ENCODE measurements at places on chromosomes 16 and 17. TPM values are rescaled to one million over a fixed set of nuclear protein-coding genes. Genes with fewer than 3 reads are reported as not detected.

Gene EVPL
- total RNA-seq = 0.09 TPM

Gene IGFALS
- 0.14 TPM for total RNA-seq

Gene RNF213
- total RNA-seq = 651 TPM

Gene KIF2B
- total RNA-seq = not detected

Gene CA7
- total RNA-seq = not detected

Gene GGNBP2
- total RNA-seq = 173 TPM

Gene MOSMO
- total RNA-seq = 16.3 TPM

Gene HBA1
- 1.1 TPM for total RNA-seq

- peaks cover 2% of the 10 kb centered on the region for H3K36me3 ChIP-seq
- H3K4me1 ChIP-seq = peaks cover 14% of the 10 kb centered on the region
- H3K4me3 ChIP-seq = no peak overlapping the region
- peak overlapping the region; percentile 51 for H3K27ac ChIP-seq
- no peaks in the 10 kb centered on the region for H3K27me3 ChIP-seq
Measured at GRCh38 chr16:88614818-88615580, 23.4 kb upstream of the IL17C start.

GRCh38 chr16:80666378-80667250, 125.8 kb downstream of the DYNLRB2 start:
- peaks cover 10% of the 10 kb centered on the region for H3K36me3 ChIP-seq
- no peaks in the 10 kb centered on the region for H3K27me3 ChIP-seq
- peaks cover 12% of the 10 kb centered on the region for H3K4me1 ChIP-seq
- H3K4me3 ChIP-seq = no peak overlapping the region
- no peak overlapping the region for H3K27ac ChIP-seq

GRCh38 chr16:66858740-66859396, 14.7 kb downstream of the CA7 start:
- no peak for DNase-seq
- no peaks in the 10 kb centered on the region for H3K4me1 ChIP-seq
- no peaks in the 10 kb centered on the region for H3K27me3 ChIP-seq
- H3K4me3 ChIP-seq = no peak overlapping the region
- no peak overlapping the region for H3K27ac ChIP-seq

- peaks cover 15% of the 10 kb centered on the region for H3K36me3 ChIP-seq
- peaks cover 45% of the 10 kb centered on the region for H3K4me1 ChIP-seq
- no peak overlapping the region for H3K27ac ChIP-seq
- DNase-seq = no peak
- H3K27me3 ChIP-seq = no peaks in the 10 kb centered on the region
Measured at GRCh38 chr17:81931557-81932332, 4.2 kb upstream of the MAFG start.

DNA sequence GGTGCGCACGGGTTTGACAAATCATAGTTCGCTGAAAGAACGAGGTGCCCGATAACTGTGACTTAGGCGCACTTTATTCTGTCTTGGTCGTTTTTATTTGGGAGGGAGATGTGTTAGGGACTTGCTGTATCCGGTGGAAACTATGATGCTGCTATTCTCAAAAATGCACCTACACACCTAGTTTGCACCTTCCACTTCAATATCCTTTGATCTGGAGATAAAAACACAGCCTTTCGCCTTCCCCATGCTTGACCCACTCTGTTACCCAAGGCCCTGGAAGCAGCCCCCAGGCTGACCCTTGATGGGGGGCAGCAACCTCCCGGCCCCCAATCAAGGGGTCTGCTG, 15.0 kb upstream of the FOXF1 start:
- H3K27ac ChIP-seq = no peak overlapping the region
- H3K4me3 ChIP-seq = no peak overlapping the region
- H3K4me1 ChIP-seq = no peaks in the 10 kb centered on the region

DNA sequence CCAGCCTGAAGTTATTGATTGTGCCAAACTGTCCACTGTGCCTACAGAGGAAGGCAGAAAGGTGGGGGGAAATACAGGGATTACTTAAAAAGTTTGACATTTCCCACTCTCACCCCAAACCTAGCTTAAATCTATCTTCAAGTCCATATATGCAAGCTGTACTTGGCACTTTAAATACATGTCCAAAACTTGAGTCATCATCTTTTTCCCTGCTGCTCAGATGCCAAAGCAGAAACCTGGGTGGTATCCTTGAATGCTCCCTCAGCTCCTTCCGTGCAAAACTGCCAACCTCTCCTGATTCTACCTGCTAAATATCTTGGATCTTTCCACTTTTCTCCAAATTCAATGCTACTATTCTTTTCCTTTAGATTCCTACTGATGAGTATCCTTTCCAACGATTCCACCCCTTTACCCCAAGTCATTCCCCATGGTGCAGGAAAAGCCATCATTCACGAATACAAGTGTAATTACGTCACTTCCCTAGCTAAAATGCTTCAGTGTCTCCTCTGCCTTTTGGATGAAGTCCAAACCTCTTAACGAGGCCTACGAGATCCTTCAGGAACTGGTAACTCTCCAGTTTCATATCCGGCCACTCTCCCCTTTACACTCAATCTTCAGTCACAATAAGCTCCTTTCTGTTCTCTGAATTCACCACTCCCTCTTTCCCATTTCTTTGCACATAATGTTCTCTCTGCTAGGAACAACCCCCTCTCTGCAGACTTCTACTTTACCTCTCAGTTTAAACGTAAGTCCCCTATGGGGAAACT, 9.3 kb downstream of the BECN1 start:
- no peaks in the 10 kb centered on the region for H3K4me1 ChIP-seq
- DNase-seq = no peak
- no peak overlapping the region for H3K4me3 ChIP-seq
- H3K27ac ChIP-seq = no peak overlapping the region
- H3K27me3 ChIP-seq = no peaks in the 10 kb centered on the region

- H3K27me3 ChIP-seq = no peaks in the 10 kb centered on the region
- DNase-seq = no peak
- H3K36me3 ChIP-seq = no peaks in the 10 kb centered on the region
- peaks cover 10% of the 10 kb centered on the region for H3K4me1 ChIP-seq
Measured at GRCh38 chr17:40014375-40014980, 762 bp upstream of the CSF3 start.

GRCh38 chr16:28931801-28932225, at the start of gene CD19:
CD19 (plus strand) TSS chr16:28931971; CDS start chr16:28932001, 30 bp downstream.
- peak within 1 kb of the TSS; percentile 83 for H3K27ac ChIP-seq
- peaks cover 2% of the 10 kb centered on the region for H3K36me3 ChIP-seq
- H3K27me3 ChIP-seq = no peaks in the 10 kb centered on the region
- peaks cover 25% of the 10 kb centered on the region for H3K4me1 ChIP-seq
- no peak for DNase-seq
- H3K4me3 ChIP-seq = peak within 1 kb of the TSS; percentile 9

GRCh38 chr16:61500851-61501250, 535.4 kb downstream of the CDH8 start:
- H3K4me1 ChIP-seq = no peaks in the 10 kb centered on the region
- no peak for DNase-seq
- no peak overlapping the region for H3K4me3 ChIP-seq
- H3K27me3 ChIP-seq = no peaks in the 10 kb centered on the region
- no peaks in the 10 kb centered on the region for H3K36me3 ChIP-seq

DNA sequence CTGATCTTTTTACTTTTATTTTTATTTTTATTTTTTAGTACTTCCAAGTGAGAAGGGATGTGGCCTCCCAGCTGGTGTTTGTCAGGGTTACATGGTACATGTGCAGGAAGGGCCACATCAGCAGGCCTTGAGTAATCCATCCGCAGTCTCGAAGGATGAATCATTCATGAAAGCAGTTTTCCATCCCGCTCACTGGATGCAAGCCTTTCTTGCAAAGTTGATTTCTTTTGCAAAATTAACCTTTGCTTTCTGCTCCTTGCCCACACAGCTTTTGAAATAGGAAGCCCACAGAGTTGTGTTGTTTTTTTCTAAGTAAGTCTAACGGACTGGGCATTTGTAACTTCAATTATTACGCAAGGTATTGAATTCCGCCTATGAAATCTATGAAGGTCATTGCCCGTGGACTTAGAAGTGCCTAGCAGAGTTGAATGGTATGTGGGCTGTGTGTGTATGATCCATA, 157.4 kb downstream of the PRKCA start:
- no peak overlapping the region for H3K27ac ChIP-seq
- no peak overlapping the region for H3K4me3 ChIP-seq
- peaks cover 60% of the 10 kb centered on the region for H3K4me1 ChIP-seq
- peaks cover 20% of the 10 kb centered on the region for H3K36me3 ChIP-seq

GRCh38 chr17:62193249-62193648, 128.2 kb upstream of the MED13 start:
- H3K36me3 ChIP-seq = no peaks in the 10 kb centered on the region
- no peaks in the 10 kb centered on the region for H3K27me3 ChIP-seq
- no peak overlapping the region for H3K4me3 ChIP-seq
- no peak for DNase-seq
- H3K27ac ChIP-seq = no peak overlapping the region

GRCh38 chr16:25570131-25570530, 121.6 kb upstream of the HS3ST4 start:
- no peaks in the 10 kb centered on the region for H3K4me1 ChIP-seq
- H3K27ac ChIP-seq = no peak overlapping the region
- H3K4me3 ChIP-seq = no peak overlapping the region
- H3K27me3 ChIP-seq = peaks cover 4% of the 10 kb centered on the region

- H3K27ac ChIP-seq = no peak overlapping the region
- H3K4me1 ChIP-seq = peaks cover 49% of the 10 kb centered on the region
- DNase-seq = no peak
Measured at GRCh38 chr17:66637491-66637890, 197.4 kb upstream of the CACNG5 start.

GRCh38 chr17:39834017-39834416, 30.1 kb downstream of the IKZF3 start:
- peaks cover 18% of the 10 kb centered on the region for H3K36me3 ChIP-seq
- H3K4me1 ChIP-seq = peaks cover 39% of the 10 kb centered on the region
- no peak for DNase-seq
- H3K27ac ChIP-seq = peak overlapping the region; percentile 79
- peak overlapping the region; percentile 25 for H3K4me3 ChIP-seq

GRCh38 chr17:73197161-73197560, 4.3 kb downstream of the COG1 start:
- no peak overlapping the region for H3K4me3 ChIP-seq
- no peaks in the 10 kb centered on the region for H3K27me3 ChIP-seq
- H3K27ac ChIP-seq = peak overlapping the region; percentile 7
- peaks cover 27% of the 10 kb centered on the region for H3K36me3 ChIP-seq

DNA sequence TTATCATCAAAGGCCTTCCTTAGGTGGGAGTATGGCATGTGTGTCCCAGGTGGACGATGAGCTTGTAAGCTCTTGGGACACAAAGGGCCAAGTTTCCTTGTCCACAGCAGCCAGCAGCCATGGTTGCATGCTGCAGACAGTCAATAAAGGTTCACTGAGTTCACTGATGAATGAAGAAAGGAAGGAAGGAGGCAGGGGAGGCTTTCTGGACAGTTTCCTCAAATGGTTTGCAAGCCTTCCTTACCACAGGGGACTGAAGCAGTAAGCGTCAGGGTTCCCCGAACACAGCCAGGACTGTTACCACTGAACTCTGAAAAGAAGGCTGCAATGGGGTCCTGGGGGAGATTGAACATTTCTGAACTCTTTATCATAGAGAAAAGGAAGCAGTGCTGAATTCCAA, 111.1 kb downstream of the GAS7 start:
- H3K27ac ChIP-seq = peak overlapping the region; percentile 48
- H3K27me3 ChIP-seq = no peaks in the 10 kb centered on the region
- no peaks in the 10 kb centered on the region for H3K4me1 ChIP-seq
- DNase-seq = no peak
- H3K36me3 ChIP-seq = no peaks in the 10 kb centered on the region

DNA sequence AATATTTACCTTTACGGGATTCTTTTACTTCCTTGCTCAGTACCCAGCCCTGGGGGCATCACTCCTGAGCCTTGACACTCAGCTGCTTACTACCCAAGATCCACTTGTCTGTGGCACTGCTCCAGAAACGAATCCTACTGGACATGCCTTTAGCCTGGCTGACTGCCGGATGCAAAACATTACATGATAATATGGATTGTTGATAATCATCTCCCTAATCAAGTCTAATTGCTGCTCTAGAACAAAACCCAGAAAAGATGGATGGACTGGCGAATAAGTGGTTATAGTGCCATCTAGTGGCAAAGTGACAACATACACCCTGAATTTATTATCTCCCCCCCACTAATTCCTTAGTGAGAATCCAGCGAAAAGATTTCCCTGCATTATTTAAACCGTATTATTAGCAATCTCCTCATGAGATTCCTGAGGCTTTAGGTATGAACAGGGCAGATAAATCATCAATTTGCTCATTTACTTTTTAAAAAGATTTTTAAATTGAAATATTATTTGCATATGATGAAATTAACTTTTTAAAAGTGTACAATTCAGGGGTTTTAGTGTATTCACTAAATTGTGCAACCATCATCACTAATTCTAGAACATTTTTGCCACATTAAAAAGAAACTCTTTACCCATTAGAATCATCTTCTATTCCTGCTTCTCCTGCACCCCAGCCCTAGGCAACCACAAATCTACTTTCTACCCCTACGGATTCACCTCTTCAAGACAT, 61.6 kb downstream of the RGS9 start:
- no peaks in the 10 kb centered on the region for H3K36me3 ChIP-seq
- no peak overlapping the region for H3K27ac ChIP-seq
- peak; percentile 22 for DNase-seq
- peaks cover 13% of the 10 kb centered on the region for H3K27me3 ChIP-seq

- no peak for DNase-seq
- peaks cover 14% of the 10 kb centered on the region for H3K4me1 ChIP-seq
- no peak overlapping the region for H3K27ac ChIP-seq
- H3K4me3 ChIP-seq = no peak overlapping the region
- H3K27me3 ChIP-seq = no peaks in the 10 kb centered on the region
Measured at GRCh38 chr16:28528463-28528867, 10.3 kb downstream of the NUPR1 start.

GRCh38 chr16:30637944-30638343, 12.8 kb upstream of the PRR14 start:
- H3K27me3 ChIP-seq = no peaks in the 10 kb centered on the region
- DNase-seq = no peak
- H3K4me1 ChIP-seq = peaks cover 18% of the 10 kb centered on the region
- H3K4me3 ChIP-seq = no peak overlapping the region
- peaks cover 1% of the 10 kb centered on the region for H3K36me3 ChIP-seq

DNA sequence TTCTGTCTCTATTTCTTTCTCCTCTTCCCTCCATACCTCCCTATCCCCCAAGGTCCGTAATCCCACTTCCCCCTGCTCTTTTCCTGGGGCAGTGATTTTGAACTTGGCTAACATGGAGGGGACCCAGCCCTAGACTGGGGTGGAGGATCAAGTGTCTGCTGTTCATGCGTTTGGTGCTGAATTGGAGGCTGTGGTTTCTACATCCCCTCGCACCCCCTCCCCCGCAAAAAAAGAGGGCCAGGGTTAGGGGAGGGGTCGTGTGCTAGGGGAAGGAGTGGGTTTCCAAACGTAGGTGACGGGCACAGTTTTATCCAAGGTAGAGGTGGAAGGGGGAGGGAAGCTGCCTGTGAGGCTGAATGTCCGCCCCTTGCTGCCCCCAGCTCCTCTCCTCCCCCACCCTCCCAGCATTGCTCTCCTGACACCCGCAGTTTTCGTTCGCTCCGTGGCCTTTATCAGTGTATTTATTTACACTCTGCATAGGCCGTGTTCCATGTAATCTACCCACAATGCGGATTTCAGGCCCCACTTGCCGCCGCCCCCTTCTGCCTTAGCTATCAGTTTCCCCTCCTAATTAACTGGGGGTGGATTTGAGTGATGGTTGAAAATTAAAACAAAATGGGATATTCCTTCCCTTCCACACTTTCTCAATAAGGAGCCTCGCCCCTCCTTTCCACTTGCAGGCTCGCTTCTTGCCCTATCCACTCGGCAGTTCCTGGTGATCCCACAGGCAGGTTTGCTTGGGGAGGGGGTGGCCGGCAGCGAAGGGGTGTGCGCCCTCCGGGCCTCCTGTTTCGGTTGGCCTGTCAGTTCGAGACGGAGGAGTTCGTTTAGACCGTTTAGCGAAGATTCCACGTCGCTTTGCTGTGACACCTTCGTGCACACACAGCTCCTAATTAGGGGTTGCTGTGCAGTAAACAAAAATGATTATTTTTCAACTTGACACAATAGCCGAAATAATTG, 2.0 kb downstream of the GNAO1 start:
- H3K4me1 ChIP-seq = peaks cover 29% of the 10 kb centered on the region
- no peak overlapping the region for H3K27ac ChIP-seq
- peaks cover 69% of the 10 kb centered on the region for H3K27me3 ChIP-seq
- no peak for DNase-seq
- H3K4me3 ChIP-seq = peak overlapping the region; percentile 81
